ENCODE measurements at places on chromosomes 5 and 9.

- no peak for DNase-seq
Measured at GRCh38 chr5:139787257-139787567, 8.4 kb upstream of the PSD2 start.

GRCh38 chr5:77882670-77883257 lies 106.6 kb upstream of the TBCA start:
- no peak for DNase-seq

DNA sequence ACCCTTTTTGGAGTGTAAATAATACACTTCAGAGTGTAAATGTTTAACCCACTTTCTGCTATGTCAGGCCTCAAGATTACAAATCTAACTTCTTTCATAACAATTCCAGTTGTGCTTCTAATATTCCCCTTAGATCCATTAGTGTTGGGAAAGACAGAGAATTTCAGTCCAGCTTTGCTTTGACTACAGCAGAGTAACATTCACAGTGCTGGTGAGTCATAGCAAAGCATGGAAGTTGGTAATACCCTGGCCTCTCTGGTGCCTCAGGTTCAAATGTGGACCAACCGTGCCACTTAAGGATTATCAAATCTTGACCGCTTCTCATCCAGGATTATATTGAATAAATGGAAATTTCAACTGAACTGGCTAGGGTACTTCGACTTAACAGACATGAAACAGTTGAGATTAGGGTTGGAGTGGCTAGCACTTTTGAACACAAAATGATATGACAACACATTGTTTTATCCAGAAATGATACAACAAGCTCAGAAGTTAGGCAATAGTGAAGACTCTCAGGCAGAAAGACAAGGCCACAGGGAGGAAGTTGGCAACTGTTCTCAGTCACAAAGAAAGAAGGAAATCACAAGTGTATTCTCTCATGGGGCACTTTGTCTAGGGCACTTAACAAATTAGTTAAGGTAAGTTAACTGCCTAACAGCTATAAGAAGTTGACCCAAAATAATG lies 24.4 kb upstream of the RASA1 start:
- DNase-seq: no peak

GRCh38 chr5:29899583-29899982 lies 1293.9 kb upstream of the CDH6 start:
- no peak for DNase-seq

DNA sequence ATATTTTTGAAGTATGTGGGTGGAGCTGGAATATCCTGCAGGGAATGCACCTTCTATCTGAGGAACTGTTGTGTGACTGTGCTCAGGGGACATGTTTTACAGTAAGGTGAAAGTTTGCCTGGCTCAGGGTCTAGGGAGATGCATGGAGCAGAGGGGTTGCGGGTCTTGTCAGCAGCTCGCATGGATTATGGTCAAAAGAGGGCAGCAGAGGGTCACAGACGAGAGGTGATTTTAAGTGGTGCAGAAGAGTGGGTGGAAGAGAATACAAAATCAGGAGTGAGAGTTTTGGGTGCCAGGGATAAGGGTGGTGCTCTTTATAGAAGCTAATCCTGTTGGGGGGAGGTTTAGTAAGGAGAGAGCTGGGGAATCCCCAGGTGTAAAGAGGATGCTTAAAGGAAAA lies 53.5 kb upstream of the GRIN3A start:
- no peak for DNase-seq

DNA sequence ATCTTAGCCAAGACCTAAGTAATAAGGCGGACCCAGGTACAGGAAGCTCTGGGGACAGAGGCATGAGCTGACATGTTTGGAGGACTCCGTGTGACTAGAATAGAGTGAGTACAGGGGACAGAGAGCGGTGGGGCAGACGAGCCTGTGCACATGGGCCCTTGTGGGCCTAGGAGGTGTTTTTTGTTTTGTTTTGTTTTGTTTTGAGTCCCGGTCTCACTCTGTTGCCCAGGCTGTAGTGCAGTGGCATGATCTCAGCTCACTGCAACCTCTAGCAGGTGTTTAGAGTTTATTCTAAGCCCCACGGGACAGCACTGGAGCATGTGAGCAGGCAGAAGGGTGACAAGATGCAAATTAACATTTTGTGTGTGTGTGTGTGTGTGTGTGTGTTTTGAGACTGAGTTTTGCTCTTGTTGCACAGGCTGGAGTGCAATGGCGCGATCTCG lies 3.1 kb upstream of the EEIG1 start:
- no peak for DNase-seq

DNA sequence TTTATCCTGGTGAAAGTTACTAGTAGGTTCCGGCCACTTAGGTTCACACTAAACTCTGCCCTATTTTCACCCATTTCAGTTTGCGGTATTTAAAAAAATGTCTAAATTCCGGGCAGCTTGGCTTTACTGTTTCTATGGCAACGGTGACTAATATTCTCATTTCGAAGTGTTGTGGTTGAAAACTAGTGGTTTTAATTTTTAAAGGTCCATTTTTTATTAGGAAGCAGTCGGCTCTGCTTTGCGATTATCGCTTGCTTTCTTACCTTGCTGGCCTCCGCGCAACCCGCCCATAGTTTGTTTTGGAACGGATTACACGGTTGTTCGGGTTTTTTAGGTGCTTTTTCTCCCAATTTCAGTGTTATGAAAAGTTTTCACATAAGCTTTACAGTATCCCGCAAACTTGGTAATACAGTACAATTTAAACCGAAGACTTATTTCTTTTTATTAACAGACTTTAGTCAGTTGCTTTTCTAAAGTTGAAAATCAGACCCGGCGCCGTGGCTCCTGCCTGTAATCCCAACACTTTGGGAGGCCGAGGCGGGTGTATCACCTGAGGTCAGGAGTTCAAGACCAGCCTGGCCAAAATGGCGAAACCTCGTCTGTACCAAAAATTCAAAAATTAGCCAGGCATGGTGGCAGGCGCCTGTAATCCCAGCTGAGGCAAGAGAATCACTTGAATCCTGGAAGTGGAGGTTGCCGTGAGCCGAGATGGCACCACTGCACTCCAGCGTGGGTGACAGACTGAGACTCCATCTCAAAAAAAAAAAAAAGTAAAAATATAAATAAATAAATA lies 1.6 kb downstream of the KDM4C start:
- no peak for DNase-seq

- DNase-seq: no peak
Measured at GRCh38 chr5:54234304-54234933, 76.0 kb downstream of the ARL15 start.

DNA sequence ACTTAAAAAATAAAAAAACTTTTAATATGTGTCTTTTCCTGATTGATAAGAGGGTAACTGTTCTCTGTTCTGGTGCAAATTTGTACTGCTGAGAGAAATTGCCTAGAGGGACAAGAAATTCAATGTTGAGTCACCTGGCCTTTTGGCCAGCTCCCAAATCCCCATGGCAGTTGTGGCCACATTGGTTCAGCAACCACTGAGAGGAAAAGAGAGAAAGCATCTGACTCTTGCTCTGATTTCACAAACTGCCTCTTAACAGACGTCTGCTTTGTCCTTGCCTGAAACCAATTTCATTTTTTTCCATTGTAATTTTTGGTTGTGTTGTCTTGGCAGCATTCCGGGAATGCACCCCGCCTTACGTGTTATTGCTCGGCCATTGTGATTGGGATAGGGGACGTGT lies 42.4 kb downstream of the NTRK2 start:
- DNase-seq: no peak

- DNase-seq: no peak
Measured at GRCh38 chr9:37564916-37565315, 11.3 kb downstream of the FBXO10 start.

DNA sequence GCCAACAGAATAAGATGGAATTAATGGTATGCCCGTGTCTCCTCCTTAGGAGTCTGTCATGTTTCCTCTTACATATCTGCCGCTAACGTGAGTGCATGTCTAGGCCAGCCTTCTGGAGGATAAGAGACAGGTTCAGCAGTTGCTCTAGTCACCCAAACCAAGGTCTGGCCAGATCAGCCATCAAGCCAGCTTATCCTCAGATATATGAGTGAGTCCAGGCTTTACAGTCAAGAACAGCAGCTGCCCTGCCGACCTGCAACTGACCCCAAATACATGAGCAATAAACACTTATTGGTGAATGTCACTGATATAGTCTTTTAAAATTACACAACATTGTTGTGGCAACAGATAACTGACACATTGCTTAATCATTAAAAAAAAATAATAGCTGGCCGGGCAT lies 123.5 kb downstream of the TSSK1B start:
- no peak for DNase-seq

DNA sequence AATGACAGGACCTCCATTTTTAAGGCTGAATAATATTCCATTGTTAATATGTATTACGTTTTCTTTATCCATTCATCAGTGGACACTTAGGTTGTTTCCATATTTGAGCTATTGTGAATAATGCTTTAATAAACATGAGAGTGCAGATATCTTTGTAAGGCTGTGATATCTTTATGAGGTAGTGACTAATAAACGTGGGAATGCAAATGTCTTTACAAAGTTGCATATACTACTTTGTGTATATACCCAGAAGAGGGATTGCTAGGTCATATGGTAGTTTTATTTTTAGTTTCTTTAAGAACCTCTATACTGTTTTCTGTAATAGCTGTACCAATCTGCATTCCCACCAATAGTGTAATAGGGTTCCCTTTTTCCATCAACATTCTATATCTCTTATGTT lies 148.7 kb downstream of the FOCAD start:
- no peak for DNase-seq

DNA sequence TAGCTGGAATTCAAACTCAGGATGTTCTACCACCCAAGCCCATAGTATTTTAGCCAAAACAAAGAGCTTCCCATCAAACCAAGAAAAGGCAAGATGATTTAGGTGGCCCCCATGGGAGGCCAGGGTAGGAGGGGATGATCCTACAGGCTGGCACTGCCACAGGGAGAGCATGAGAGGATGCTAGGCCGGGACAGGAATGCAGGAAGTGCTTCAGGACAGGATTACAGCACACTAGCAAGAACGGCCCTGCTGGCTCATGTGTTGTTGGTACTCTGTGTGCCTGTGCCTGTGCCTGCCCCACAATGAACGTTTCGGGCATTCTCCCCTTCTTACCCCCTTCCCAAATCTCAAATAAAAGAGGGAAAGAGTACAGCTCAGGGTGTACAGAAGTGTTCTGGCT lies 110.7 kb upstream of the TRIM32 start:
- DNase-seq: no peak

DNA sequence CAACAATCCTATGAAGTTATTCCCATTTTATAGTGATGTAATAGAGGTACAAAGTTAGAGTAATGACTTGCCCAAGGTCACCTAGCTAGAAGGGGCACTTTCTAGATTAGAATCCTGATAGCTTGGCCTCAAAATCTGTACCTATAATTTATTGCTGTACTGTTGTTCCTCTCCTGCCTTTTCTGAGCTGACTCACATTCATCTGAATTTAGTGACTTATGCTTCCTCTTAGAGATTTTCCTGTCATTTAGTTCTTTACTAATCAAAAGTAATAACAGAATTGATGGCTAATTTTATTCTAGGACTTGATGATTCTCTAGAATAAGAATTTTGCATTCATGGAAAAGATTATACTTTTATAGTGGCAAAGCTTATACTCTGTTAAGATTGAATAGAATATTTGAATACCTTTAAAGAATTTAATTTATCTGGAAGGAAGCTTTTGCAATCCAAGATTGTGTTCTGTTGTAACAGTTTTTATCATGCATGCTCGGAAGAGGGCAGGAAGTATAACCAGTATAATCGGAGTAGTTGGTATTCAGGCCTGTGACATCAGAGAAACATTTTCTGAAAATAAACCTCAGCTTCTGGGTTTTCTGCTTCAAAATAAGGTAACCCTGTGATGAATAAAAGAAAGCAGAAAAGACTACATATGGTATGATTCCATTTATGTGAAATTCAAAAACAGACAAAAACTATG lies 21.3 kb downstream of the CYSTM1 start:
- no peak for DNase-seq

DNA sequence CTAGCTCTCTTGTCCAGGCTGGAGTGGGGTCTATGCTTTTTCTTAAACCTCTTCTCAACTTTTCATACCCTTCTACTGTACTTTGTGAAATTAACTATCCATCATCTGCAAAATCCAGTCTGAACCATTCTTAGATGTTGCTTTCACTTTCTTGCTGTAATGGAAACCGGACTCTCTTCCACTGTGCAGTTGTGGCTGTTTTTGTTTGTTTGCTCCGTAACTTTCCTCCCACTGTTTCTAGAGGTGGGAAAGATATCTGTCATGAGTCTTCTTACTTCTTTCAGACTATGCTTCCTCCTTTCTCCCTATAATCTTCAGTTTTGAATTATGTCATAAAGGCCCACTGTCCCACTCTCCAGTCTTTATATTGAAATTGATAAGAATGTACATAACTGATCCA lies 6.5 kb downstream of the TNPO1 start:
- no peak for DNase-seq

DNA sequence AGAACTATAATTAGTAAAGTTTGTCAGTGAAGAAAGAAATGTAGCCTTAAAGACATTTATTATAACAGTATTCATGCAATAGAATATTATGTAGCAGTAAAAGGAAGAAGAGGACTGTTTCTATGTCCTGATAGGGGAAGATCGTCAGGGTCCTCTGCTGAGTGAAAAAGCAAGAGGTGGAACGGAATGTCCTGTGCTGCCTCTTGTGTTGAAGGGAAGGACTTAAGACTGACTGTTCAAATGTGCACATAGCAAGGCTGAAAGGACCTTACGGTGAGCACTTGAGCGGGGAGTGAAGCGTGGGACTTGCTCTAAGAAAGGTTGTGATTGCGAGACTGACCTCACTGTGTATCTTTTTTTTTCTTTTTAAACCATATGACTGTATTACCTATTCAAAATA lies 63.2 kb downstream of the SNX24 start:
- no peak for DNase-seq

- no peak for DNase-seq
Measured at GRCh38 chr5:8471581-8471980, 602.6 kb downstream of the MTRR start.

- no peak for DNase-seq
Measured at GRCh38 chr5:39093352-39093751, 19.2 kb upstream of the RICTOR start.
